ENCODE measurements at places on chromosomes 11 and 22.

GRCh38 chr11:70703141-70704064 is 305.1 kb downstream of the CTTN start:
- DNase-seq = no peak

GRCh38 chr11:68048681-68049508 is 10.1 kb downstream of the TCIRG1 start:
- DNase-seq = no peak

- no peak for DNase-seq
These were observed 46.5 kb upstream of the FIBIN start for GRCh38 chr11:26947379-26947844.

GRCh38 chr11:69695581-69695980 is 8.2 kb downstream of the FGF19 start:
- no peak for DNase-seq

- no peak for DNase-seq
These were observed 3.5 kb downstream of the PDXP start for GRCh38 chr22:37662039-37662438.

DNA sequence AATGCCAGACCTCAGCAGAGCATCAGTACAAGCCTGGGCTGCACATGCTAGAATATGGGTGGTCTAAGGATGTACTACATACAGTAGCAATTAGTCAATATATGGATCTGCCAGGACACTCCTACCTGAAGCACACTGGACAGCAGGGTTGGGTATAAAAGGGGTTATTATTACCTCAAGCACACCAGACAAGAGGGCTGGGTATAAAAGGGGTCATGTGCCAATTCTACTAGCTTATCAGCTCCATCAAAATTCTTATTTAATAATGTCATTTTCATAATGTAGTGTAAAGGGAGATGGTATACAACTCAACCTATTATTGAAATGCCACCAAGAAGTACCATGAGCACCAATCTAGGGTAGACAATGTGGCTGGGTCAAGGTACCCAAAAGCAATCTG is 44.7 kb upstream of the PRODH start:
- DNase-seq = no peak

DNA sequence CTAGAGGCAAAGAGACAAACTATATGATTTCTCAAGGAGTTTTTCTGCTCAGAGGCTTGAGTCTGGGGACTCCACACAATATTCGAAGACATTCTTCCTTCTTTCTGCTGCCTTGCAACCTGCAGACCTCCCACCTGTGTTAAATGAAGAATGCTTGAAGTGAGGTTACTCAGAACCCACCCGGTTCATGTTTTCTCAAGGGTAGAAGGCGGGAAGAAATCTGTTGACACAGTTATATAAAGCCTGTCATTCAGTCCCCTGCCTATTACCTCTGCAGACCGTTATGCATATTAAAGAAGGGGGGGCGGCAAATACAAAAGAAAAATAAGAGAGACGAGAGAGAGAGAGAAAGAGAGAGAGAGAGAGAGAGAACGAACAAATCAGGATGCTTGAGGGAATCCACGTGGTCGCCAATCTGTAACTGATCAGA is 2.2 kb upstream of the KMT2A start:
- no peak for DNase-seq

DNA sequence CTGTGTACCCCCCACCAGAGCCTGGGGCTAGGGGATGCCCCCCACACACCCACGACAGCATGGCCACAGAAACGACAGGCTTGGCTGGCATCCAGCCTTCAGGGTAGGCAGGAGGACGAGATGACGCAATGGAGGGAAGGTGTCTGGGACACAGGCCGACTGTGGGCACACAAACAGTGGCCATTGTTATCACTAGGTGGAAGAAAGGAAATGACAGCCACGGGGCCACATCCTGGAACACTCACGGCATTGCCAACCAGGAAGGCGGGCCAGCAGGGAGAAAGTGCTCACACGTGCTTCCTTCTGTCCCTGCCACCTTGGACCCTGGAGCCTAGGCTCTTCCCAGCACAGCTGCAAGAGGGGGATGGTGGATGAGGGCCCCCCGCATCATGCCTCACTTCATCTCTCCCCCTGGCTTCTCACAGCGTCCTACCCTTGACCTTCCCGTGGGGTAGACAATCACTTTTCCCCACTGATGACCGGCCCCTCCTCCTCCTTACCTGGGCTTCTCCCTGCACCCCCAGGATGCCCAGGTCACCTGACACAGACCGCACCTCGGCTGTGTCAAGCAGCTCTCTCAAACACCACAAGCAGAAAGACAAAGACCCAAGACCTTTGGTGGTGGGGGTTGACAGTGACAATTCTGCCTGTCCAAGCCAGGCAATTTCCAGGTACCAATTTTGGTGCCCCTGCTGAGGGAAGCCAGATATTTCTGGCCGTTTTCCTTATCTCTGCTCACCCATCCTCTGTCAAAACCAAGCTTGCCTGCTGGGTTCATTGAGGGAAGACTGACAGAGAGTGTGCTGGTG is 8.6 kb downstream of the PLA2G6 start:
- DNase-seq = no peak

DNA sequence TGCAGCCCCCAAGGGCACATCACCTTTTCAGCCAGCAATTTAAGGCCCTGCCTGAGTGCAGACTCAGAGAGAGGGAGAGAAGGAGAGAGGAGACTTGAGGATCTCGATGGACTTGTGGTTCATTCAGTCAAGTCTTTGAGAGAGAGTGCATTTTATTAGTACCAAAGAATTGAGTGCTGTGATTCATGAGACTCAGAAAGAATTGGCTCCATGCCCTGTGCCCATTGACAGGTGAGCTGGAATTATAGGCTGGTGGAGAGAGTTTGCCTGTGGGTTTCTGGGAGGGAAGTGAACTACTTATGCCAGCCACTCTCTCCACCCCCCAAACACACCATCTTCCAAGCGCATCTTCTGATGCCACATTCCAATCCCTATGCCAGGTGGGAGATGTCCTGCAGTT is 236.8 kb downstream of the MN1 start:
- no peak for DNase-seq

- no peak for DNase-seq
These were observed 511.2 kb upstream of the LRRC4C start for GRCh38 chr11:41970681-41971080.

DNA sequence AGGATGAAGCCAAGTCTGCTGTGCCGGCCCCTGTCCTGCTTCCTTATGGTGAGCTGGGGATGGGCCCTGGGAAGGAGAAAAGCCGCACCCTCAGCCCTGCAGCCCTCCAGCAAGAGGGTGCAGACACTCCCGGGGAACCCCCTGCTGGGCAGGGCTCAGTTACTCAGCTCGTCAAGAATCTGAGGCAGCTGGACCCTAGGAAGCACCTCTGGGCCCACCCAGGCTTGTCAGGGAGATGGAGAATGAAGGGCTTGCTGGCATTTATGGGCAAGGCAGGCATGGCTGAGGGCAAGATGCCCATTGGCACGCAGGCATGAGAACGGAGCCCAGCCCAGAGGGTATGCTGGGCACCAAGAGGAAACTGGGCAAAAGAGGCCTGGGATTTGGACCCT is 12.9 kb downstream of the RELT start:
- DNase-seq = no peak

DNA sequence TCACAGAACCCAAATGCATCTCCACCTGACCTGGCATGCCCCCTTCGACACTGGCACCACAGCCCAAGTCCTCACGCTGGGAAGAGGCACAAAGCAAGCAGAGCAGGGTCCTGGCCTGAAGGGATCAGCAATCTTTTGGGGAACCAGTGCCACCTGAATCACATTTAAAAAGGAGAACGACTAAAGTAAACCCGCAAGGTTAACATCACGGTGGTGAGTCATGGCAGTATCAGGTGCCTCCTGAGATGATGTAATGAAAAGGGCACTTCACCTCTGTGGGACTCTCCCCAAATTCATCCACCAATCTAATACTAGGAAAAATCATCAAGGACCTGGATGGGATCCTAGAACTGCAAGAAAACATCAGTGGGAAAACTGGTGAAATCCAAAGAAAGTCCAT is 44.9 kb downstream of the PACSIN2 start:
- no peak for DNase-seq

- no peak for DNase-seq
These were observed 826.1 kb downstream of the TBC1D22A start for GRCh38 chr22:47588578-47588960.

GRCh38 chr22:35357883-35358621 is 22.8 kb upstream of the HMOX1 start:
- DNase-seq = no peak

Measured in iPS DF 19.7 (cell line).